Amniotic stem cell (primary cell): ENCODE measurements at places on chromosomes 2 and 18.

- no peak for DNase-seq
Observed at GRCh38 chr2:43455731-43456642, 139.9 kb downstream of the THADA start.

- no peak for DNase-seq
Observed at GRCh38 chr18:35682281-35682867, 100.8 kb downstream of the GALNT1 start.

- no peak for DNase-seq
Observed at GRCh38 chr2:169072163-169072925, 3.0 kb downstream of the DHRS9 start.

DNA sequence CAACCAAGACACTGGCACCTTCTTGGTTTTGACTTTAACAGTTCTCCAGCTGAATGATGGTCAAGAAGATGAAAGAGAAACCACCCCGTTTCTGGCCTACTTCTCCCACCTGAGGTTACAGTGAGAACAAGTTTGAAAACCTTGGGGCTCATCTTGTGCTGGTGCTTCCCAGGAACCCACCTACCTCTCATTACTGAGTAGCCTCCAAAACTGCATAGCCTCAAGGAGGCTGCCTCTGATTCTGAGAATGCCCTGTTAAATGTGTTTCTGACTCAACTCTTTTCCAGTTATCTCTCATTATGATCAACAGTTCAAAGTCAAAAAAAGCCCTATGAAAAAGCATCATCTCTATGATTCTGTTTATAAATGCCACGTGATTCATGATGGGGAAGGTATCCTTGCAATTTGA, 121.9 kb downstream of the CACNB4 start:
- no peak for DNase-seq

- DNase-seq, result no peak
Observed at GRCh38 chr18:10195529-10195928, 258.9 kb upstream of the APCDD1 start.

- DNase-seq, result no peak
Observed at GRCh38 chr2:20444101-20444992, 2.5 kb upstream of the RHOB start.

- no peak for DNase-seq
Observed at GRCh38 chr2:77025714-77026113, 496.5 kb downstream of the LRRTM4 start.

GRCh38 chr2:206084439-206084869, 1.5 kb downstream of the INO80D start:
- peak; percentile 45 for DNase-seq
